ENCODE measurements at places on chromosomes 13 and 19.

DNA sequence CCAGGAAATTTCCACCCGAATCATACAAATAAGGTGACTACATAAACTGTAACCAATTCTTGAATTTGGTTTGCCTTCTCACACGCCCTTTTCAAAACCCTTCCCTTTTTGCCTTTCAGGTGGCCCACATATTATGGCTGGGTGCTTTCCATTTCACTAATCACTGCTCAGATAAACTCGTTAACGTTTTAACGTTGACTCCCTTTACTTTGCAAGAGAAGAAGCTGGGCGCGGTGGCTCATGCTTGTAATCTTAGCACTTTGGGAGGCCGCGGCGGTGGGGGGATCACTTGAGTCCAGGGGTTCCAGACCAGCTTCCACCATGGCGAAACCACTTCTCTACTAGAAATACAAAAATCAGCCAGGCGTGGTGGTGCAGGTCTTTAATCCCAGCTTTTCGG, 19.8 kb upstream of the ZNF91 start:
- no peak for DNase-seq

GRCh38 chr19:51135004-51135403, 7.1 kb upstream of the SIGLEC7 start:
- no peak for DNase-seq

DNA sequence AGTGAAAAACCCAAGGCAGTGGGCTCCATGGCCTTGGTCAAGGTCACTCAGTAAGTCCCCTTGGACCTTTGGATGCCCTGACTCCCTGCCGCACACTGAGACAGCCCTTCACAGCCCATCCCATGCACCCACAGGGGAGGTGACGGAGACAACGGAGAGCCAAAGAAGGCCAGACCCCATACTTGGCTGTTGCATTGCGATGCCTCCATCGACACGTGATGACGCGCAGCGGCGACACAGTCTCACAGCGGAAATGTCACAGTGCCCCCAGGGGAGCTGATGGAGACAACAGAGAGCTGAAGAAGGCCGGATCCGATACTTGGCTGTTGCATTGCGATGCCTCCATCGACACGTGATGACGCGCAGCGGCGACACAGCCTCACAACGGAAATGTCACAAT, 282.4 kb downstream of the TEX29 start:
- no peak for DNase-seq

DNA sequence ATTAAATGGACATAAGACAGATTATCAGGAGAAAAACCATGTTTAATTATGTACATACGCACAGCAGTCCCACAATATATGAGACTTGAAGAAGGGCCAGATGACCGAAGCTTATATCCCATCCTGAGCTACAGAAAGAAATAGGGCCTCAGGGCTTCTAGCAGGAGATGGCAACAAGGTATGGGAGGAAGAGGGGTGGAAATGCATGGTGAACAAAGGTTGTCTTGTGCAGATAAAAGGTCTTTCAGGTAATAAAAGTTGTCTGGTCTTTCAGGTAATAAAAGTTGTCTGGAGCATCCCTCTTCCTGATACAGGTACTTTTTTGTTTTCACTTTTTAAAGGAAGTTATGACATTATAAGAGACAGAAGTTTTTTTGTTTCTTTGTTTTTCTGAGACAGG, 15.4 kb upstream of the GTF3A start:
- DNase-seq, result no peak

DNA sequence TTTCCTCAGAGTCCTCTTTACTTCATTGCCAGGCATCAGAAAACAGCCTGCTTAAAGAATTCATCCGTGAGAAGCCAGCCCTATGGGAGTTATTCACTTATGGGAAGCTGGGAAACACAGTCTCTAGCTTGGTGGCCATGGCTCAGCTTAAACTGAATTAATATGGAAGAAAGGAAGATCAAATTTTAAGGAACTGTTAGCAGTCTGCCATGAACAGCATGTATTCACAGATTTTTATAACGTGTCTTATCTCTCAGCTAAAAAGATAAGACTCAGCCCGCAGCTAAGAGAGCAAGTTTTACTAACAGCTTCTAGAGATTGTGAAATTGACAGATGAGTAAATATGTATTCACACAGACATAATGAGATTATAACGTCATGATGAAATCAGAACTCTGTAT, 253.7 kb upstream of the RXFP2 start:
- no peak for DNase-seq

- DNase-seq, result no peak
These were observed 40.2 kb downstream of the UBL3 start for GRCh38 chr13:29810145-29810742.

DNA sequence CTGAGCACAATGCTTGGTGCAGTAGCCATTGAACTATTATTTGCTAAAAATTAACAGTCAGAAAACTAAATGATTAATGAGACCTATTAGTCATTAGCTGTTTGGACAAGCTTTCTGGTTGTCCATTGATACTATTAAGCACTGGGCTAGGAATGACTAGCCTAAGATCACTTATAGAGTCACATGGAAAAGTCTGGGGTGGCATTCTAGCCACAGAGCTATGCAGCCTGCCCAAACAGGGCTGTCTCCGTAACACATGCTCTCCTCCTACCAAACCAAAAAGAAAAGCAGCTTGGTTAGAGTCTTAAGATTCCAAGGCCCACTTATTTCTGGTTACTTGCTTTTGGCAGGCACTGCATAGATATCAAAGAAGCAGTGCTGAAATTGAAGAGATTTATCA, 193.5 kb upstream of the NBEA start:
- no peak for DNase-seq

DNA sequence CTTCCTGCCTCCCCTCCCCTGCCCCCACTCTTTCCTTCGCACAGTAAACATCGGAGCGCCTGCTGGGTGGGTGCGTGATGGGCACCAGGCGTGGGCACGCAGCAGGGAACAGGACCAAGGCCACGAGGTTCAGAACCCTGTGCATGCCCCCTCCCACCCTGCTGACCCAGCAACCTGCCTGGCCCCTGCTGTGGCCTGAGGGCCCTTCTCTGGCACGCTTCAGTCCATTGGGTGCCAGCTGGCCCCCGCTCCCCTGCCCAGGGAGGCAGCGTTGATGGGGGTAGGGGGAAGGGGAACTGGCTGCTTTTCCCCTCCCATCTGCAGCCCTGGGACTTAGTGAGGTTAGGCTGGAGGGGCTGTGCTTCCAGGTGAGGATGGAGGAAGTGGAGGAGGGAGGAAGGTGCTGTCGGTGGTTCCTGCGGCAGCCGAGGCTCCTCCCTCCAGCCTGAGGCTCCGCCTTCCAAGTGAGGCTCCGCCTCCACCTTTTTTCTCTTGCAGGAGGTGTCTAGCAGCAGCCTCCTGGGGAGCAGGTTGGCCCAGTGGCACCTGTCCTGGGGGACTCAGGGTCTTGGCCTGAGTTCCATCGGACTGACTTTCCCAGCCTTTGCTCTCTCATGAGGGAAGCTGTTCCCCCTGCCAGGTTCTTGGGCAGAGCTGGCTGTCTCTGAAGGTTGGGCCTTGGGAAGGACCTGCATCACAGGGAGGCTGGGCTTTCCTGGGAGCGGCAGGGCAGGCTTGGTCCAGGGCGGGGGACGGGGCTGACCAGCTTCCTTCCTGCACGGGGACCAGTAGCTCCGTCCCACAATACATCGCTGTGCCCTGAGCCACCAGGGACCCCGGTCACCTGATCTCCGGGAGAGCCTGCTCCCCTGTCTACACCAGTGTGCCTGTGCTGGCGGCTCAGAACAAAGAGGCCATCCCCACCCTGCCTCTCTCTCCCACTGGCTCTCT, 7.3 kb downstream of the PIAS4 start:
- no peak for DNase-seq

DNA sequence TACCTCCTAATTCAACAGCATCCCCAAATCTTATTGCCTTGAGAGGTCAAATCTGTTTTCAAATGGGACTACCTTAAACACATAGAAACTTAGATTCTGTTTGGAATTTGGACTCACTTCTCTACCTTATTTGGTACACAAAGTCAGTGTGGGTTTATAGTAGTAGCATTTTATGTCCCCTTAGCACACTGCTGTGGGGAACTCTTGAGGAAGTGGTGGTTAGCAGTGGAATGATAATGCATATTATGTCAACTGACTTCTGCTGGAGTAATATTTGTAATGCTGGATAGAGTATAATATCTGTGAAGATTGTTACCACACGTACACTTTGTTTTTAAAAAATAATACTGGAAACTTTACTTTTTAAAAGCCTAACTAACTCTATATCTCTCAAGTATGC, 386.3 kb downstream of the NDFIP2 start:
- no peak for DNase-seq

GRCh38 chr13:25654322-25654721, 282.5 kb downstream of the ATP8A2 start:
- no peak for DNase-seq

DNA sequence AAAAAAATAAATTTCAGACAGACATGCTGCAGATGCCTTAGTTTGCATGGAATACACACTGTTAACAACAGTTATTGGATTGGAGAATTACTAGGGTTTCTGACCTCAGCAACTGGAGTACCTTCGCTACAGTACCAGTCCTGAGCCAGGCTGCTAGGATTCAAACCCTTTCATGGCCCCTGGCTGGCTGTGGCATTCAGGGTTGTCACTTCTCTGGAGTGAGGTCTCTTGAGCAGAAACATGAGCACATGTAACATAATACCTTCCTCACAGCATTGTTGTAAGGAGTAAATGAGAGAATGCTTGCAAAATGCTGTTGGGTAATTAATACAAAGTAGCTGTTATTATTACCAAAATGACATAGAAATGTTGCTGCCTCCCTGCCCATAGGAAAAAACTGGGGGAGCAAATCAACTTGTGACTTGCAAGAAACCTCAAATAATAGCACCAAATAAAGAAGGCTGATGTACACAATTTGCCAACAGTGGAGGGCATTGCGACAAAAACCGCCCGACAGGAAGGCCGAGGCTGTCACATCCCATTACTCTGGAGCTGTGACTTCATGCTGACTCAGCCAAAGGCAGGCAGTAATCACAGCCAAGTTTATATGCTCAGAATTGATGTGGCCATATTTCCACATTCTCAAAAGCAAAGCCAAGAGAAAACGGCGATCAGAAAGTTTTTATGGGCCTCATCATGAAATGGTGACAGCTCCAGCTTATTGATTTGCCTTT, 100.4 kb downstream of the RFC3 start:
- peak; percentile 17 for DNase-seq

DNA sequence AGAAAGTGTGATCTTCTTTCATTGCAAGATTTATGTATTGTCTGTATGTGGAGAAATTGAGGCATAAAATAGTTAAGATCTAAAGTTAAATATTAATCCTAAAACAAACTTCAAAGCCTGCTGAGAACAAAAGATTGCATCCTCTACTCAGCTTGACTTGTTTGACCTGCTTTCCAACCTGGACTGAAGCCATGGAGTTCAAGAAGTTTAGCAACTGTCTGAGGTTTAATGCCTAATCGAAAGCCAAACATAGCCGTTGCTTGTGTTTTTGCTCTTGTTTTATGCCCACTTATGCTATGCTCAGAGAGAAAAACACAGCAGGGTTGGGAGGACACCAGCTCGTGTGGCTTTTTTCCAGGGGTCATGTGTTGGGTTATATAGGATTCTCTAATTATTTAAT, 135.6 kb downstream of the NUFIP1 start:
- no peak for DNase-seq

DNA sequence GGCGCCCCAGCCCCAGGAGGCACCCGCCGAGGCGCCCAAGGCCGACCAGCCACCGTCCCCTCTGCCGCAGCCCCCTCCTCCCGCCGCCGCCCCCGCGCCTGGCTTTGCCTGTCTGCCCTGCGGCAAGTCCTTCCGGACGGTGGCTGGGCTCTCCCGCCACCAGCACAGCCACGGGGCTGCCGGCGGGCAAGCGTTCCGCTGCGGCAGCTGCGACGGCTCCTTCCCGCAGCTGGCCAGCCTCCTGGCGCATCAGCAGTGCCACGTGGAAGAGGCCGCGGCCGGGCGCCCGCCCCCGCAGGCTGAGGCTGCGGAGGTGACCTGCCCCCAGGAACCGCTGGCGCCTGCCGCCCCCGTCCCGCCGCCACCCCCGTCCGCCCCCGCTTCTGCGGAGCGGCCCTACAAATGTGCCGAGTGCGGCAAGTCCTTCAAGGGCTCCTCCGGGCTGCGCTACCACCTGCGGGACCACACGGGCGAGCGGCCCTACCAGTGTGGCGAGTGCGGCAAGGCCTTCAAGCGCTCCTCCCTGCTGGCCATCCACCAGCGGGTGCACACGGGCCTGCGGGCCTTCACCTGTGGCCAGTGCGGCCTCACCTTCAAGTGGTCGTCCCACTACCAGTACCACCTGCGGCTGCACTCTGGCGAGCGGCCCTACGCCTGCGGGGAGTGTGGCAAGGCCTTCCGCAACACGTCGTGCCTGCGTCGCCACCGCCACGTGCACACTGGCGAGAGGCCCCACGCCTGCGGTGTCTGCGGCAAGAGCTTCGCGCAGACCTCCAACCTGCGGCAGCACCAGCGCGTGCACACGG, 2.6 kb upstream of the NAT14 start:
- DNase-seq, result no peak

- no peak for DNase-seq
These were observed 1.4 kb downstream of the RNF126 start for GRCh38 chr19:661427-662196.

GRCh38 chr13:28654276-28654675, 4.7 kb upstream of the POMP start:
- no peak for DNase-seq

DNA sequence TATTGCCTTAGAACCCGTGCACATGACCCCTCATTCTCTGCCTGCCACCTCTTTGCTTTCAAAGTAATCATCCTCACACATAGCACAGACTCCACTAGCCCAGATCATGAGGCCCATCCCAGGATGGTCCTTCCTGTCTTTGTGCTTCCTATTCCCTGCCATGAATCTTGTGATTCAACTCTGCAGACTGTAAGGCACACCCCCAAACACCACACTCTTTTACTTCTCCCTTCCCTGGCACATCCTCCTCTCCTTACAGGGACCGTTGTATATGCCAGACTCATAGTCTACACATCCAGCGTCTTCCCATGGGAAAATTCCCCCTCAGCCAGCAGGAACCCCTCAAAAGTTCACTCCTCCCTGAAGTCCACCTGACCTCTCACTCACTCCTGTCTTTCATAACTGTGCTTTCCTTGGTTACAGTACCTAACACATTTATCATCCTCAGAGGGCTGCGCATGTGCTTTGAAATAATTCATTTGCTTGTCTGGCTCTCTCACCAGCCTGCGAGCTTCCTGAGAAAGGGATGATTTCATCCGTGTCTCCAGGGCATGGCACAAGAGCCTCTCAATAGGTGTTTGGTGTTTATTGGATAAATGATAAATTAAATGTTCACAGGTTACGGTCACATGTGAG, 26.8 kb upstream of the LRCH1 start:
- DNase-seq, result no peak

DNA sequence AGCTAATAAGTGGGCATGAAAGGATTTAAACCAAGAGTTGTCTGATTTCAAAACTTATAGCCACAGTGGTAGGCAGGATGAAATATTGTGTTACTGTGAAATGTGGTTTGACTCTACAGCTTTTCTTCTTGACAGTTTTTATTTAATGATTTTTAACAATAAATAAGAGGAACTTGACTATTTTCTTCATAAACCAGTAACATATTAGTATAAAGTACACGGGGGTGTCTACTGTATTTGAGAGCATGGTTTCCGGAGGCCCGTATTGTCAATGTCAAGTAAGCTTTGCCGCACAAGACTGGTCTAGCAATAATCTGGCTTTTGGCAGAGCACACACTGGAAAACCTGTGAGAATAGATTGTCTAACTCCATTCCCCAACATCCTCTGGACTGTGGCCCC, 894.5 kb downstream of the PCDH9 start:
- no peak for DNase-seq

Measured in Panc1 (cell line).